Activated T-cell treated with anti-CD3 and anti-CD28 coated beads for 1 hour (primary cell): ENCODE measurements at places on chromosomes 6 and 20.

GRCh38 chr6:114160881-114161280 lies 181.9 kb downstream of the HS3ST5 start:
- DNase-seq = no peak

GRCh38 chr6:53647462-53648094 lies 18.0 kb downstream of the KLHL31 start:
- peak; percentile 12 for DNase-seq

GRCh38 chr6:21137700-21138335 lies 455.7 kb upstream of the SOX4 start:
- DNase-seq = no peak

DNA sequence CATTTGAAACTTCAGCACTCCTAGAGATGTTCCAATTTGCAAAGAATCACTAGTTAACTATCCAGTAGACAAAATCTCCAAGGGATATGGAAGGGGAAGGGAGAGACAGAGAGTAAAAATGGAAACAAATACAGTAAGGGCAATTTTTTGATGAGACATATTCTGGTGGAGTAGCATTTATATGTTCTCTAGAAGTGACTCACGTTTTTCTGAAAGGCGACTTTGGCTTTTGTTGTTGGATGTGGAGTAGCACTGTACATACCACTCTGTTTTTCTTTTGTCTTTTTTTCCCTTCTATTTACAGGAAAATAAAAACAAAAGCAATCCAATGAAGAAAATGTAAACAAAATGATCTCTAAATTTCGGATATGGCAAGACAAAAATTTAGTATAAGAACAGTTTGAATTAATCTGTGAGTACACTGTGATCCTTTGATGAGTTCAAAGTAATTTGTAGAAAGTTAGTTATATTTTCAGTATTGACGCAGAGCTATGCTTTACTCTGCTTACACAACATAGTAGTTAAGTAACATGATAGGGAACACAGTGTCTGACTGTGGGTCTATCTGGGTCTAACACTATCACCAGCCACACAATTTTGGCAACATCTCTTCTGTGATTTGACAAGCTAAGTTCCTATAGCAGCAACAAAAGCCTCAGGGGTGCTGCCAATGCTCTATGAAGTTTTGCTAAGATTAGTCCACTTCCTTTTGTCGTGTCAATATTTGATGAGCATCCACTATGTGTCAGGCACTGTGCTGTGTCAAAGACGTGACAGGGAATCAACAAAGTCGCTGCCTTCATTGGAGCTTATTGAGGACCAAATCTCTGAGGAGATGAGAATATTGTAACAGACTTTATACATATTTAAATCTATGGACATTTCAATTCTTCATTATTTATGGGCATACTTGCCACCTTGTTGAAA lies 27.3 kb upstream of the TAGAP start:
- no peak for DNase-seq

DNA sequence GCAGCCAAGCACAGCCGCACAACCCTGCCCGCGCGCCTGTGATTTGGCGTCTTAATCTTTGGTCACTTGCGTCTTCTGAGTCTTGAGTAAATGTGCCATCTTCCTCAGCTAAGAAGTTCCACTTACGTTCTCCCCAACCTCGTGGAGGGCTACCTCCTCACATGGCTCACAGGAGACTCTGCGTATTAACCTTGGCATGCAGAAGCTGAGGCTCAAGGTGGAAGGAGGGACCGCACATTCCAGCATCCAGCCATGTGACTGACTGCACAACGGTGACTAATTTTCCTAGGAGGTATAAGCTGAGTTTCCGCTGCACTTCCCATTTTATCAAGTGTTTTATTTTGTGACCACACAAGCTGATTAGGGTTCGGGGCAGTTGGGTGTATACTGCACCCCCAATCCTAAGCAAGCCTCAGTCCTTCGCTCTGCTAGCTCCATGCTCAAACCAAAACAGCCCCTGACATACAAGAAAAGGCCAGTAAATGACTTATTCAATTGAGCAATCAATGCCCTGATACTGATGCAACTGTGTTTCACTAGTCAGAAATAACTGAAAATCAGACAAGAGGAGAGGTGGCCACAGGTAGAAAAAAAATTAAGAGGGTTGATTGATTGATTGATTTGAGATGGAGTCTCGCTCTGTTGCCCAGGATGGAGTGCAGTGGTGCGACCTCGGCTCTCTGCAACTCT lies 7.0 kb downstream of the BEND3 start:
- DNase-seq = no peak

DNA sequence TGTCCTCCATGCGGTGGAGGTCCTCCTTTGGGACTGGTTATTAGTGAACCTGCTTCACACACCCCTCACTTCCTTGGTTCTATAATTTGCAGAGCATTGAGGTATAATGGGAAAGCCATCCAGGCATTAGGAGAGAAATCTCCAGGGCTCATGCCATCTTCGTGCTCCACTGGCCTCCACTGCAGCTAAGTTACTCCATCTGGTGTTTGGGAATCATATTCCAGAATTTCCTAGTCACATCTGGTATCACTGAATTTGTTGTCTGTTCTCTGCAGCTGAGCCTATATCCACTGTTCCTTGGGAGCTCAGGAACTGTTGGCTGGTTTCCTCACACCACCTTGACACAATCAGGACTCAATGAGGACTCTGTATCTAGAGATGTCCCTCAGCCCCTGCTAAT lies 173.0 kb upstream of the TSHZ2 start:
- no peak for DNase-seq

GRCh38 chr6:160039441-160039840 lies 70.6 kb downstream of the IGF2R start:
- DNase-seq = no peak
